ENCODE measurements at places on chromosomes 13 and 19. TPM values are rescaled to one million over a fixed set of nuclear protein-coding genes. Genes with fewer than 3 reads are reported as not detected.
A peak's percentile ranks its signal among the peaks of the same experiment; 100 is the strongest.

Gene HSPB6
- total RNA-seq = 0.33 TPM

- no peak overlapping the region for H3K27ac ChIP-seq
- no peak for DNase-seq
- peaks cover 57% of the 10 kb centered on the region for H3K27me3 ChIP-seq
- peaks cover 7% of the 10 kb centered on the region for H3K4me1 ChIP-seq
- no peaks in the 10 kb centered on the region for H3K36me3 ChIP-seq
These were observed 134.4 kb downstream of the USP12 start for GRCh38 chr13:27037171-27037570.

- H3K4me1 ChIP-seq = peaks cover 23% of the 10 kb centered on the region
- no peaks in the 10 kb centered on the region for H3K27me3 ChIP-seq
- no peak overlapping the region for H3K4me3 ChIP-seq
- DNase-seq = no peak
- no peaks in the 10 kb centered on the region for H3K36me3 ChIP-seq
These were observed 58.0 kb upstream of the IRS2 start for GRCh38 chr13:109844396-109844795.

DNA sequence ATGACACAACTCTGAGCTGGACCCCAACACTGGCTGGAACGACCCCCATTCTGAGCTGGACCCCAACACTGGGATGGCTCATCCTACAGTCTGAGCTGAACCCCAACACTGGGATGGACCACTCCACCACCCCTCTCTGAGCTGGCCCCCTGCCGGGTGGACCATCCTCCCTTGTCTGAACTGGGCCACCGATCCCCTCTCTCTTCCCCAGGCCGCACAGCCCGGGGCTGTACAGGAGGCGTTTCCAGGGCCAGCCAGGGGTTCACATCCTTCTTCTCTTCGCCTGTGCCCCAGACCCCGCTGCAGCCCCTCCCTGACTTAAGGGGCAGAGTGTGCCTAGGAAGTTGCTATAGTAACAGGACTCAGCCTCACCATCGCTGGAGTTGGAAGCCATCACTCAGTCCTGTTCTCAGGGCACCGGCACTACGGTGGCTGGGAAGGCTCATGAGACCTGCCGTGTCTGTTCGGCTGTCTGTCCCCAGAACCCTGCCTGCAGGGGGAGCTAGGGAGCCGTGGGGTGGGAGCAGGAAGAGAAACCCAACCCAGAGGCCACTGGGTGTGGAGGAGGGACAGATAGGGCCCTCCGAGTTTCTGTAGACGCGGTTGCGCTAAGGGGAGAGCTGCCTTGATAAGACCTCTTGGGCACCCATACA, 3.7 kb downstream of the PRKACA start:
- H3K4me3 ChIP-seq = no peak overlapping the region
- no peak for DNase-seq
- H3K4me1 ChIP-seq = peaks cover 16% of the 10 kb centered on the region
- no peaks in the 10 kb centered on the region for H3K36me3 ChIP-seq
- H3K27ac ChIP-seq = no peak overlapping the region
- H3K27me3 ChIP-seq = no peaks in the 10 kb centered on the region

GRCh38 chr19:4369109-4369887, 25.9 kb downstream of the MPND start:
- H3K27me3 ChIP-seq = no peaks in the 10 kb centered on the region
- H3K36me3 ChIP-seq = peaks cover 1% of the 10 kb centered on the region
- DNase-seq = no peak
- peak overlapping the region; percentile 90 for H3K27ac ChIP-seq
- peaks cover 5% of the 10 kb centered on the region for H3K4me1 ChIP-seq
- no peak overlapping the region for H3K4me3 ChIP-seq

Gene KLK3
- not detected for total RNA-seq

GRCh38 chr13:36888645-36889044, 31.4 kb downstream of the SMAD9 start:
- H3K27ac ChIP-seq = no peak overlapping the region
- peaks cover 20% of the 10 kb centered on the region for H3K27me3 ChIP-seq
- no peaks in the 10 kb centered on the region for H3K36me3 ChIP-seq
- H3K4me1 ChIP-seq = peaks cover 65% of the 10 kb centered on the region

GRCh38 chr19:7916103-7916954, 1.7 kb downstream of the TGFBR3L start:
- H3K27me3 ChIP-seq = peaks cover 35% of the 10 kb centered on the region
- H3K36me3 ChIP-seq = peaks cover 13% of the 10 kb centered on the region
- H3K4me1 ChIP-seq = peaks cover 16% of the 10 kb centered on the region
- no peak for DNase-seq
- H3K27ac ChIP-seq = no peak overlapping the region
- H3K4me3 ChIP-seq = no peak overlapping the region

DNA sequence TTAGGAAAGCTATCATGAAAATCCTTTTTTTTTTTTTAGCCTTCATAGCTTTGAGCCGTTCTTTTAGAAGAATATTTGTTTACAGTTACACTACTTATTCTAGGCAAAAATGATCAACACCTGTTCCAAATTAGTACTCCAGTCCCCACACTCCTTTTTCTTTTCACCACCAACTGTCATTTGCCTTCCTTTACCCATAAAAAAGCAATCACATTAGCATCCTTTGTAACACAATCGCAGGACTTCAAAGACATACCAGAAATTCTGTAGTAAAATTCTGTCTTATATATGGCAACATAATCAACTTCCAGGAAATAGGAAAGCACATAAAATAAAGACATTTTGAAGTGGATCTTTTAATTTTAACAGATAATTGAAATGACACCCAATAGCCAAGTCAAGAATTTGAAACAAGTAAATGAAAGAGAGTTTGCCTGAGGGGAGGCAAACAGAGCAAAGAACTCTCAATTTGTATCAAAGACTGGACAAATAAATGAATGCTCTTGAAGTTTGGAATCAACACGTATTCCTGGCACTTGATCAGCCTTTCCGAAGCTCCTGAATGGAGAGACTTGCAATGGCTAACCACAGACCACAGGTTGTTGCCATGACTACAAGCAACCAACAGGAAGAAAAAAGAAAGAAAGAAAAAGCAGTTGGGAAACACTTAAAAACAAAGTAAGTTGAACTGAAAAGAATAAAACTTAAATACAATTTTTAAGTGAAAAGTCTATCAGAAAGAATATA, 206.8 kb downstream of the PCDH9 start:
- no peak for DNase-seq
- H3K27me3 ChIP-seq = no peaks in the 10 kb centered on the region
- no peak overlapping the region for H3K4me3 ChIP-seq
- no peaks in the 10 kb centered on the region for H3K4me1 ChIP-seq

Gene SCEL
- not detected for total RNA-seq

Gene ADGRE3
- not detected for total RNA-seq

DNA sequence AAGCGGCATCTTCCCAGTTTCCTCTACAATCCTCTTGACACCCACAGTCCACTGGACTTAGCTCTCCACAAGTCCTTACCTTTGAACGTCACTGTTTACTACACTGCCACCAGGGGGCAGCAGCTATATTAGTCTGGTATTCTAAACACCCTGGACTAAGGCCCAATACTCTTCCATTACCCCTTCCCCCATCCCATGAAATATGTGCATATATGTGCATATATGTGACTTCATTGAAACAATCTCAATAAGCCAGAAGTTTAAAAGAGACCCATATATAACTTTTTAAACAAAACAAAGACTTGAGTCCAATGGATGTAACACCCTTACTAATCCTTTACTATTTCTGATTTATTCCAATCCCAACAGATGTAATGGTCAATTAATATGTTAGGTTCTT, 15.5 kb downstream of the GGACT start:
- H3K27ac ChIP-seq = no peak overlapping the region
- peak; percentile 20 for DNase-seq
- no peaks in the 10 kb centered on the region for H3K36me3 ChIP-seq
- no peak overlapping the region for H3K4me3 ChIP-seq

Gene DIAPH3
- total RNA-seq = 11.4 TPM

Gene SYT5
- total RNA-seq = 4.3 TPM

DNA sequence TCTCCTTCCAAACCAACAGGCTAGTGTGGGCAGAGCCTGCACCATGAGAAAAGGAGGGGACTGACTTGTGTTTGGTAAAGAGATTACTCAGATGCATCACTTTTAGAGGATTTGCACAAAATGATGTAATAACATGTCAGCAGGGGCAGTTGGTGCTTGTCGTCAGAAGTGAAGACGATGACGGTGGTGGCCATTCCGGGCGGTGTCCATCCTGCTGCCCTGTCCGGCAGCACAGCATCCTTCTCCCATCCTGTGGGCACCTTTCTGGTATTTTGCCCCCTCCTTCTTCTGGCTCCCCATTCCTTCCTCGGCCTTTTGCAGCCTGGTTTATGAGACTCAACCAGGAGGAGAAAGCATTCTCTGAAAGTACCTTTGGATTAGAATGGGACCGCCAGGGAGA, 160.1 kb downstream of the TEX29 start:
- peaks cover 33% of the 10 kb centered on the region for H3K27me3 ChIP-seq
- H3K4me1 ChIP-seq = peaks cover 14% of the 10 kb centered on the region
- H3K36me3 ChIP-seq = peaks cover under 1% of the 10 kb centered on the region
- H3K4me3 ChIP-seq = no peak overlapping the region
- no peak for DNase-seq

Gene SERPINE3
- not detected for total RNA-seq

- DNase-seq = no peak
- H3K4me1 ChIP-seq = peaks cover 13% of the 10 kb centered on the region
- no peak overlapping the region for H3K4me3 ChIP-seq
- peak overlapping the region; percentile 39 for H3K27ac ChIP-seq
These were observed 14.7 kb upstream of the B3GLCT start for GRCh38 chr13:31184981-31185645.

DNA sequence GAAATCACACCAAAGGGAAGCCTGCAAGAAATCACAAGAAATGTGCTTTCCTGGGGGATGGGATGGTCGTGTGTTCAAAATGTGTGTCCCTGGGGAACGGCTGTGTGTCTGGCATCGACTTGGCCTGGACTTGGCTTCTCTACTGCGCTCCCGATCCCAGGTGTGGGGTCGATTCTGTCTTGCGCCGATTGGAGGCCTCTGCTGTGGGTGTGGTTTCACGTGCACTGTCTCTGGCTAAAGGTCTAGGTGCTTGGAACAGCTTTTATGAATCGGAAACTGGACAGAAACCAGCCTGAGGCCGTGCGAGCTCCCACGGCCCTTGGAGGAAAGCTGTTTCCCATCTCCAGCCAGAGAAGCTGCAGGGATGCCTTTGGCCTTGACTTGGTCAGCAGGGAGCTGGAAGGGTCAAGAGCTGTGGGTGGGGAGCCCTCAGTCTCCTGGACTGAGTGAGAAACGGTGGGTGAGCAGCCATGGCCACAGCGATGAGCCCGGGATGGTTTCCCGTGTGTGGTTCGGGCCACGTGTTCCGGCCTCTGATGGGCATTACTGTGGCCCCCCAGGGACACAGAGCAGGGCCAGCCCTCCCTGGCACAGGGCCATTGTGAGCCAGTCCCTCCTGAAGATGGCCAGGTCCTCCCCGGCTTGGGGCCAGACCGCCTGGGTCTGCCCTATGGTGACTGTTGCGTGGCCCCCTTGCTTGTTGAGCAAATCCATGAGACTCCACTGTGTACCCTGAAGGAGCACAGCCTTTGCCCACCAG, 29.7 kb downstream of the MCF2L start:
- no peak for DNase-seq
- H3K4me1 ChIP-seq = peaks cover 36% of the 10 kb centered on the region
- H3K27me3 ChIP-seq = no peaks in the 10 kb centered on the region
- H3K4me3 ChIP-seq = no peak overlapping the region

DNA sequence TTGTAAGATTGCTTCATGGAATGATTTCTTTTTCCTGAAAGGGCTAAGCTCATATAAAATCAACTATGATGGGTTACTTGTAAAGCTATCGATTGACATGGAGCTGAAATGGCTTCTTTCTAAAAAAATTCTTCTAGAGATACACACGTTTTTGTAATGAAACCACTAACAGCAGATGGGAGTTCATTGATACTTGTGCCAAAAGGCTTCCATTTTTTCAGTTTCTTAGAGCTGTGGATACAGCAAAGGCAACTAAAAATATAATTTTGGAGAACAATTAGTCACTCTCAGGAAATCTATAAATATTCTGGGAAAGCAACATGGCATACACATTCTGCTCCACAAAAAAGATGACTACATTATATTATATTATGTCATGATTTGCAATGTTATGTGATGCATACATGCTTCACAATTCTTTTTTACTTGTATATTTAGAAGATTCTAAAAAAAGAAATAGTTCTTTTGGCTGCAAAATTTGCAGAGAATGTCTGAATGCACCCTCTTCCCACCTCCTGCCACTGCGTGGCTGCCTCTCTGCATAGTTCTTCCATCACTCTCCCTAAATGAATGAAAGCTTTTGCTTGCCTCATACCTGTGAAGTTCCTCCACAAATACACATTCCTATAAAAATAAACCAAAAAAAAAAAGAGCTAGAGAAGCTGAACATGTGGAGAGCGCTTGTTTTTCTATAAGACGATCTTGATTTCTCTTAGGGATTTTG, 802.5 kb downstream of the EFNB2 start:
- no peaks in the 10 kb centered on the region for H3K27me3 ChIP-seq
- H3K36me3 ChIP-seq = no peaks in the 10 kb centered on the region
- peaks cover 3% of the 10 kb centered on the region for H3K4me1 ChIP-seq
- H3K4me3 ChIP-seq = no peak overlapping the region
- no peak for DNase-seq

GRCh38 chr19:7734220-7735203, 2.6 kb upstream of the CLEC4G start:
- no peaks in the 10 kb centered on the region for H3K36me3 ChIP-seq
- DNase-seq = no peak
- peak overlapping the region; percentile 0 for H3K27ac ChIP-seq
- peaks cover 83% of the 10 kb centered on the region for H3K27me3 ChIP-seq
- H3K4me1 ChIP-seq = no peaks in the 10 kb centered on the region

DNA sequence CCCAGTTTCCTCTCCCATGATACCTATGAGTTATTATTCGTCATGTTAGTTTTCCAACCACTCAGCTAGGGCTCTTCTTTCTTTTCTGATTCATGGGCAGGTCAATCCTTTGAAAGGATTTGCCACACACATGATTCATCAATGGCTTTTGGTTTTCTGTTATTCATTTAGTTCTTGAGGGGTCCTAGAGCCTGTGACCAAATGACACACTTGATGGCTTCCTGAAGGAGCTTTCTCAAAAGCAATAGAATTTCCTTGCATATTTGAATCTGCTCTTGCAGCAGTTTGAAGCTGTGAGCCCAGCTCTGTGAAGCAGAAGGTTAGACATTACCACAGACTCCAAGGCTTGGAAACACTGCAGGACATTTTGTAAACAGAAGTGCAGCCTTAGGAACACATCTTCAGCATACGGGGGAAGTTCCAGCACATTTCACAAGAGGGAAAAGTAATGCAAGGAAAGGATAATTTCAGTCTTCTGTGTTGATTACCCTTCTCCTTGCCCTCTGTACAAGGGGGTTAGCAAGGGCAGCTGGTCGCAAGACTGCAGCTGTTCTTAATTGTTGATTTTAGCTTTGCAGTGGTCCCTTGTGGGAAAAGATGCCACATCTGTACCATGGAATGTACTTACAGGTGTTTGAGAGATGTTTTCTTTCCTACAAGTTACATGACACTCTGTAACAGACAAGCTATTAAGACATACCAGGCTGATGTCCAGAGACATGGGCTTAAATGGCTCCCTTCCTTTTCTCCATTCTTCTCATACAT, 338.6 kb downstream of the KCNRG start:
- no peak overlapping the region for H3K4me3 ChIP-seq
- H3K27ac ChIP-seq = no peak overlapping the region
- H3K4me1 ChIP-seq = peaks cover 24% of the 10 kb centered on the region
- H3K27me3 ChIP-seq = no peaks in the 10 kb centered on the region
- no peak for DNase-seq

Gene LIPE
- 12.8 TPM for total RNA-seq

Gene F7
- total RNA-seq = 7.3 TPM

Gene CEACAM21
- total RNA-seq = not detected

Gene SLC7A9
- total RNA-seq = 5.4 TPM

- H3K4me1 ChIP-seq = no peaks in the 10 kb centered on the region
- no peaks in the 10 kb centered on the region for H3K27me3 ChIP-seq
- DNase-seq = no peak
- peaks cover 15% of the 10 kb centered on the region for H3K36me3 ChIP-seq
These were observed 86.3 kb downstream of the KCNRG start for GRCh38 chr13:50101590-50101989.

Gene SYDE1
- 5.0 TPM for total RNA-seq

Gene MICOS13
- 28.1 TPM for total RNA-seq

All from progenitor cell of endocrine pancreas (in vitro differentiated cells).